ENCODE measurements at places on chromosomes 12 and 14. TPM values are rescaled to one million over a fixed set of nuclear protein-coding genes. Genes with fewer than 3 reads are reported as not detected.

Gene POTEM
- total RNA-seq: not detected

Gene SMIM10L1
- 9.2 TPM for total RNA-seq

Gene SLC25A21
- 0.54 TPM for total RNA-seq

DNA sequence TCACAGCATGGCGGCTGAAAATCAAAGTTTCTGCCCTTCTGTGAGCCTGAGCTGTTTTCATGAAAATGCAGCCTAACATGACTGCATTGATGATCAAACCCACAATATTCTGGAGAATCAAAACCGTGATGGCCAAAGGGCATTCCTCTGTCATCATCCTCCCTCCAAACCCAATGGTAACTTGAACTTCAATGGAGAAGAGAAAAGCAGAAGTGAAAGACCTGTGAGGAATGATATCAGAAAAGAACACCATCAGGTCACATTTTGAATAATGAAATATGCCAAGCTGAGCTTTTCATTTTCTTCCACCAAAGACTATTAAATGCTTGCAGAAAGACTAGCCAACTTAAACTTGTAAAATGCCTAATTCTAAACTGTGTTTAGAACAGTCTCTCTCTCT, 8.1 kb downstream of the KCNJ8 start:
- DNase-seq: no peak

DNA sequence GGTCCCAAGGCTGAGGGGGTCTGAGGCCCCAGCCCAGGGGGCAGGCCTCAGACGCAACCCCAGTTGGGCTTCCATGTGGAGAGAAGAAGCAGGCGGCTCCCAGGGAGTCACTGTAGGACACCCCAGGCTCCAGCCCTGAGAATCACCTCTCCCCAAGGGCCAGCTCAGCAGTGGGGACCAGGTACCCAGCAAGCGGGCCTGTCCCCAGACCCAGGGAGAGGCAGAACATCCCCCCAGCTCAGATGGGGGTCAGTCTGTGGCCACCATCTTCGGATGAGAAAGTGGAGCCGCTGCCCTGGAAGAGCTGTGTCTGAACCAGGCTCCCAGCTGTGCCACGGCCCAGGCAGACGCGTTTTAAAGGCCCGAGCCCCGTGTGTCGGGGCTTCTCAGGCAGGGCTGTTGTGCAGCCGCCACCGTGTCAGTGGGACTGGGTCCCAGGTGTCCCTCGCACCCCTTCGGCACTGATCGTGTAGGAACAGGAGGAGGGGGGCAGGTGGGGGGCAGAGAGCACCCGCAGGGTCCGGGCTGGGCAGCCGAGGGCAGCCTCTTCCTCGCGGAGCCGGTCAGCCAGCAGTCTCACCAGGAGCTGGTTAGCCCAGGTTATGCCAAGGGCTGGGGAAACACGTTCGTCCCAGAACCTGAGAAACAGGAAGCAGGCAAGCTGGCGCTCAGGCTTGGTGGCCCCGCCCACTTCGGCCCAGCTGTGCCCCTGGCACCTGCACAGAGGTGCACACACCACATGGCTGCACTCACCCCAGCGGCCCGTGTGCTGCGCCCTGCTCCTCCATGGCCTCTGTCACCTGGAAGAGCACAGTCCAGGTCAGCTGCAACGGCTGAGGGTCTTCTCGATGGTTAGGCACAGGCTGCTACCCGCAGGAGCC, 16.6 kb downstream of the XRCC3 start:
- no peak for DNase-seq

Gene DEPDC4
- total RNA-seq: 0.27 TPM

- no peak for DNase-seq
Observed at GRCh38 chr12:104517880-104518279, 61.1 kb downstream of the CHST11 start.

- no peak for DNase-seq
Observed at GRCh38 chr14:59407246-59408010, 57.8 kb downstream of the GPR135 start.

Gene KRT77
- total RNA-seq: not detected

Gene VAMP1
- total RNA-seq: 11.8 TPM
